ENCODE measurements at places on chromosomes 5 and 9. TPM values are rescaled to one million over a fixed set of nuclear protein-coding genes. Genes with fewer than 3 reads are reported as not detected.

Gene GARNL3
- total RNA-seq: 2.3 TPM

Gene NUTM2F
- not detected for total RNA-seq

Gene SLC31A2
- 10.1 TPM for total RNA-seq

Gene ANKRD18A
- total RNA-seq: not detected

Gene INSL6
- not detected for total RNA-seq

Gene IL33
- total RNA-seq: 2.8 TPM
